ENCODE measurements at places on chromosomes 2 and 18.

DNA sequence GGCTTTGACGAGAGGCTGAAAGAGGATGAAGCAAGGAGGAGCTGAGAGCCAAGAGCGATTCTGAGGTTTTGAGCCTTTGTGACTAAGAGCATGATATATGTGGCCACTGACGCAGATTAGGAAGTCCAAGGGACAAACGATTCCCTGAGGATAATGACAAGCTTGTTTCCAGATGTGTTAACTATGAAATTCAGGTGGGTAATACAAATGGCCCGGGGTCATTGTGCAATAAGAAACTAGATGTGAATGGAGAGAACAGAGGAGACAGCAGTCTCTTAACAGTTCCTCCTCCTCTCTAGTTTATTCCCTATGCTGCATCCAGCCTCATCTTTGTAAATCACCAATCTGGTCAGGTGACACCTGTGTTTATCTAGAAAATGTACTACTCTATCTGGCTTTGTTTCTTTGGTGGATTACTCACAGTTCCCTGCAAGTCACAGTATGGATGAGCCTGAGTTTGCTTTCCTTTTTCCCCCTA, 84.2 kb downstream of the SOCS6 start:
- H3K36me3 ChIP-seq, result no peaks in the 10 kb centered on the region
- H3K4me1 ChIP-seq, result peaks cover 12% of the 10 kb centered on the region
- no peak overlapping the region for H3K27ac ChIP-seq
- no peaks in the 10 kb centered on the region for H3K27me3 ChIP-seq
- no peak for DNase-seq

GRCh38 chr2:159976527-159977160, 85.8 kb downstream of the PLA2R1 start:
- no peak overlapping the region for H3K4me3 ChIP-seq
- no peaks in the 10 kb centered on the region for H3K4me1 ChIP-seq
- no peak overlapping the region for H3K27ac ChIP-seq
- no peaks in the 10 kb centered on the region for H3K27me3 ChIP-seq
- no peak for DNase-seq
- peaks cover 7% of the 10 kb centered on the region for H3K36me3 ChIP-seq

DNA sequence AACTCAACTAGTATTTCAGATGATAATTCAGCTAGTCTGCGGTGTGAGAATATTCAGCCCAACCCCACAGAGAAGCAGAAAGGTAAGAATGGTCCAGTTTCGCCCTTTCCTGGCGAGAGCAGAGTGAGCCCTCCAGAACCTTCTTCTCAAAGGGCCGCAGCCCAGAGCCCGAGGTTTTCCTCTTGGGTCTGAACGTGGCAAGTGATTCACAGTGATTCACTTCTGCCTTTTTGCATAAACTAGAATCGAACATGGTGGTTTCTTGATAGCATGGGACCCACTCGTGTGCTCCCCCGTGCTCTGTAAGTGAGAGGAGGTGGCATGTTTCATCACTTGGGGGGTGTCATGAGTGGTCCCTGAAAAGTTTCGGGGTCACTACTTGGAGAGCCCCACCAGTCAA, 24.2 kb downstream of the TRAF3IP1 start:
- no peak for DNase-seq
- no peaks in the 10 kb centered on the region for H3K27me3 ChIP-seq
- H3K27ac ChIP-seq, result peak overlapping the region; percentile 92
- H3K36me3 ChIP-seq, result peaks cover 9% of the 10 kb centered on the region
- no peak overlapping the region for H3K4me3 ChIP-seq

GRCh38 chr2:135473567-135473966, 57.5 kb downstream of the ZRANB3 start:
- H3K4me3 ChIP-seq, result no peak overlapping the region
- no peaks in the 10 kb centered on the region for H3K27me3 ChIP-seq
- no peaks in the 10 kb centered on the region for H3K36me3 ChIP-seq
- H3K4me1 ChIP-seq, result no peaks in the 10 kb centered on the region
- no peak for DNase-seq
- H3K27ac ChIP-seq, result no peak overlapping the region

- no peak overlapping the region for H3K27ac ChIP-seq
- no peak for DNase-seq
- no peaks in the 10 kb centered on the region for H3K36me3 ChIP-seq
- no peak overlapping the region for H3K4me3 ChIP-seq
- H3K4me1 ChIP-seq, result peaks cover 14% of the 10 kb centered on the region
These were observed 80.5 kb downstream of the HAUS1 start for GRCh38 chr18:46184727-46185126.

DNA sequence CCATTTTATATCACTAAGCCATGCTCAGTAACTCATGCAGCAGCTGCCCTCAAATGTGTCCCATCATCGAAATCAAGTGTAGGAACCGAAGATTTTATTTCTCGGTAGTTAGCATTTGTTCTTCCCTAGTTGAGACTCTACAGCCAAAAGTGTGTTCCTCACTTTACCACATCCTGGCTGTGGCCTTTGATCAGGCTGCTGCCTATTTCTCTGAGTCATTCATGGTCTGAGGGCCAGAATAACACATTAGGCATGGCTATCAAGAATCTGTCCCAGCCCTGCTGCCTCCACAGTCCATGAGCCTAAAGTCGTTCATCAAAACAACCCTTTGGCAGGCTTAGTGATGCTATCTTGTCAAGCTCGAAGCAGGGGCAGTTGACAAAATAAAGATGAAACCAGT, 300.1 kb downstream of the TDRD15 start:
- H3K4me1 ChIP-seq, result no peaks in the 10 kb centered on the region
- DNase-seq, result no peak
- H3K27me3 ChIP-seq, result no peaks in the 10 kb centered on the region
- no peak overlapping the region for H3K27ac ChIP-seq
- H3K36me3 ChIP-seq, result no peaks in the 10 kb centered on the region
- H3K4me3 ChIP-seq, result no peak overlapping the region

- no peak for DNase-seq
- H3K36me3 ChIP-seq, result peaks cover 9% of the 10 kb centered on the region
- no peak overlapping the region for H3K27ac ChIP-seq
- no peak overlapping the region for H3K4me3 ChIP-seq
These were observed 19.9 kb upstream of the ELAC1 start for GRCh38 chr18:50947899-50948298.

DNA sequence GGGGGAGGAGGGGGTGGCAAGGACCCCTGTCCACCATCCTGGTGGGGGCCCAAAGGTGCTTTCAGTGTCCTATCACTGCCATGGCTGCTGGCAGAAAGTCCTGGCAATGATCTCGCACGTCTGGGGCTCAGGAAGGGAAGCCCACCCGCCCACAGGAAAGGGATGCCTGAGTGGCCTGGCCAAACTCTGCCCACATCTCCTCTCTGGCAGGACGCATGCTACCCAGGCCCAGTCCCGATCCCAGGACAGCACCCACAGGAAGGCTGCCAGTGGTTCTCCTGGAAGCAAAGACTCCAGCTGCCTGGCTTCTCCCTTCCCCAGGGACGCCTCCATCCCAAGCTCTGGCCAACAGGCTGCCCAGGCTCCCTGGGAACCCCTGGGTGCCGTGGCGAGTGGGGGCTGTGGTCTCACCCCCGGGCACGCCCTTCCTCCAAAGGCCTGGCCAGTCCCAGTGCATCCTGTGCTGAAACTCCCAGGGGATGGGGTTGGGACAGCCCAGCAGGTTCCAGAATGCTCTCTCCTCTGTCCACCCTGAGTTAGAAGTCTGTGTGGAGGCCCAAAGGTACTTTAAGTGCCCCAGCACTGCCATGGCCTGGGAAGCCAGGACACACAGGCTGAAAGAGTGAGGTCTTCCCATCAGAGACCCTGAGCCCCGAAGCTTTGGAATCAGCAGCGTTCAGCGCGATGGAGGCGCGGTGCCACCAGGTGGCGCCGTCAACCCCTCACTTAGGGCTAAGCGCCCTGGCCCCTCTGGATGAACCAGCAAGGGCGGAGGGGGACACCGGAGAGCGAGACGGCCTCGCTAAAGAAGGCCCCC, 29.8 kb upstream of the TAF1B start:
- H3K27ac ChIP-seq, result peak overlapping the region; percentile 59
- no peaks in the 10 kb centered on the region for H3K36me3 ChIP-seq
- H3K27me3 ChIP-seq, result no peaks in the 10 kb centered on the region
- peak; percentile 61 for DNase-seq
- H3K4me3 ChIP-seq, result peak overlapping the region; percentile 31

DNA sequence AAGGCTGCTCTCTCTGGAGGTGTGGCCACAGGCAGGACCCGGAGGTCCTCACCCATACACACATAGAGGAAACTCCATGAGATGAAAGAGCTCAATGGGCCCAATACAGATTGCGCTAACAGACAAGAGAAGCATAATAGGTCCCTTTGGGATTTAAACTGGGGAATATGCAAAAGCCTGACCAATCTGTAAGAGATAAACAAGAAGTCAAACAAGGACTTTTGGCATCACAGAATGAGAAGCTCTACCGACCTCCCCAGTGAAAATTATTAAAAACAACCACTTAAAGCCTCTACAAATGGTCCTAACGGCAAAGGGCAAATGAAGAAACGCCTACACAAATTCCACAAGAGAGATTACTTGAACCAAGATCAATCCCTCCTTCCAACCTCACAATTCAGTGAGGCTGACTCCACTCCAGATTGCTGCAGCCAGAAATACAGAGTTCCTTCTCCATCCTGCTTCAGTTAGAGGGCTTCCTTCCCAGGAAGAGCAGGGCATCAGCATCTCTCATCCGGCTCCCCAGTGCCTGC, 10.8 kb downstream of the IWS1 start:
- H3K4me3 ChIP-seq, result no peak overlapping the region
- H3K4me1 ChIP-seq, result peaks cover 2% of the 10 kb centered on the region
- H3K27ac ChIP-seq, result no peak overlapping the region
- DNase-seq, result no peak
- H3K36me3 ChIP-seq, result peaks cover 18% of the 10 kb centered on the region

DNA sequence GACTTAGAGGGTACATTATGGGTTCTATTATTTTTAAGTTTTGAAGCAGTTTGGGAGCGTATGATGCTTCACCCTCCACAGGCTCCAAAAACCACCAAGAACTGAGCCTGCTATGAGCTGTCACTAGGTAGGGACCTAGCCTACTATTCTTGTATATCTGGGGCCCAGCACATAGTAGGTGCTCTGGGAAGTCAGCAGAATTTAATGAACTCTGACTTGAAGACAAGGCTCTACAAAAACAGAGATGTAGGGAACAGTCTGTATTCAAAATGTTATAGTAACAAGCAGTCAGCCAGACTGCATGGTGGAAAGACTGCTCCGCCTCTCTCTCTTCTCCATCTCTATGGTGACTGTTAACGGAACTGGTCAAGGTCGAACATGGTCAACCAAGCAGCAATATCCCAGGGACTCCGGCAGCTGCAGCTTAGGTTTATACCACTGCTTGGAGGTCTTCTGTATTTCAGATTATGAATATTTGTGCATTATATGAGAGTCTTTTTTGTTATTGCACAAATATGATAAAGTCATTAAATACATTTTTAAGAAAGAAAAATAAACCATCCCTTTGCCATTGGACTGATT, 22.2 kb upstream of the YWHAQ start:
- no peak overlapping the region for H3K4me3 ChIP-seq
- H3K4me1 ChIP-seq, result peaks cover 8% of the 10 kb centered on the region
- no peak for DNase-seq
- H3K36me3 ChIP-seq, result no peaks in the 10 kb centered on the region
- H3K27me3 ChIP-seq, result peaks cover 3% of the 10 kb centered on the region

DNA sequence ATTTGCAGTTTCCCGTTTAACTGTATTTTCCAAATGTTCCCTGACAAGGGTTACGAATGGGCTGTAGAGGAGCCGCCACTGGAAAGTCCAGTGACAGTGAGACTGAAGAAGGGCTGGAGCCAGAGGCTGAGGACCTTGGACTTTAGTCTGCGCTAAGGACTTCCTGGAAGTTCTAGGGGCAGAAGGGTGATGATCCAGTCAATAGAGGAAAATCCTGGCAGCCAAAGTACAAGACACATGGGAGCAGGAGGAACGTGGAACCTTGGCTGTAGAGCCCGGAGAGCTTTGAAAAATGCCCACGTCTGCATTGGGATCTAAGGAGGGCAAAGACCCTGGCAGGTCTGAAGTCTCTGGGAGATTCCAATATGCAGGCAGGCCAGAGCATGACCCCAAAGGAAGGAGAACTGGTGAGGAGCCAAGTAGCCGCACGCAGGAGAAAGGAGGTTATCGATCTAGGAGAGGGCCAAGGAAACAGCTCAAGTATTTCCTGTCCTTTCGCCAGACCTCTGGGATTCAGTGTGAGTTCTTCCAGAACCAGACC, 28.5 kb downstream of the MBP start:
- H3K27me3 ChIP-seq, result no peaks in the 10 kb centered on the region
- H3K27ac ChIP-seq, result peak overlapping the region; percentile 97
- no peak overlapping the region for H3K4me3 ChIP-seq
- peaks cover 3% of the 10 kb centered on the region for H3K36me3 ChIP-seq
- H3K4me1 ChIP-seq, result peaks cover 73% of the 10 kb centered on the region
- DNase-seq, result no peak

DNA sequence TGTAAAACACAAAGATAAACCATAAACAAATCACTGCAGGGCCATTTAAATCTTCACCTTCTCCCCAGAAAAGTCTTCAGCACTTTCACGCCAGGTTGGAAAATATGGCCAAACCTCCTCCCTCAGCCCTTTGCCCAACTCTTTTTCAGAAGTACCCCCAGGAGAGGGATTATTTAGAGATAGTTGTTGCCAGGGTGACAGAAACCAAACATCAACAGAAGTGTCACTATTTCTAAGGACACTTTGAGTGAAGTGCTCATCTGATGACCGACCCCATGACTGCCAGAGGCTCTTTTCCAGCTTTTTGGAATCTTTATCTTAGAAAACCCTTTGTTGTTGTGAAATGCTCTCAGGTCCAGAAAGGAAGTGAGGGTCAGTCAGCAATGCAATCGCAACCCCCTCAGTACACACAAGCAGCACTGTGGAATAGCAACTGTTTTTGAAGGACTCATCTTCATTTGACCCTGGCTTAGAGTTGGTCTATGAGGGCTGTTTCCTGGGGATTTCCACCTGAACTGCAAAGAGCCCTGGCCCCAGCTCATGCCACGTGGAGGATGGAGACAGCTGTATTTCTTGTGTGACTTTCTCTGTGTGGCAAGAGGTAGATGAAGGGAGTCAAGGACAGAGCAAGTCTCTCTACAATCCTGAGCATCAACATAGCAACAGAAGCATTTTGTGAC, 114.0 kb upstream of the STON1 start:
- no peak overlapping the region for H3K4me3 ChIP-seq
- no peaks in the 10 kb centered on the region for H3K36me3 ChIP-seq
- no peaks in the 10 kb centered on the region for H3K27me3 ChIP-seq

DNA sequence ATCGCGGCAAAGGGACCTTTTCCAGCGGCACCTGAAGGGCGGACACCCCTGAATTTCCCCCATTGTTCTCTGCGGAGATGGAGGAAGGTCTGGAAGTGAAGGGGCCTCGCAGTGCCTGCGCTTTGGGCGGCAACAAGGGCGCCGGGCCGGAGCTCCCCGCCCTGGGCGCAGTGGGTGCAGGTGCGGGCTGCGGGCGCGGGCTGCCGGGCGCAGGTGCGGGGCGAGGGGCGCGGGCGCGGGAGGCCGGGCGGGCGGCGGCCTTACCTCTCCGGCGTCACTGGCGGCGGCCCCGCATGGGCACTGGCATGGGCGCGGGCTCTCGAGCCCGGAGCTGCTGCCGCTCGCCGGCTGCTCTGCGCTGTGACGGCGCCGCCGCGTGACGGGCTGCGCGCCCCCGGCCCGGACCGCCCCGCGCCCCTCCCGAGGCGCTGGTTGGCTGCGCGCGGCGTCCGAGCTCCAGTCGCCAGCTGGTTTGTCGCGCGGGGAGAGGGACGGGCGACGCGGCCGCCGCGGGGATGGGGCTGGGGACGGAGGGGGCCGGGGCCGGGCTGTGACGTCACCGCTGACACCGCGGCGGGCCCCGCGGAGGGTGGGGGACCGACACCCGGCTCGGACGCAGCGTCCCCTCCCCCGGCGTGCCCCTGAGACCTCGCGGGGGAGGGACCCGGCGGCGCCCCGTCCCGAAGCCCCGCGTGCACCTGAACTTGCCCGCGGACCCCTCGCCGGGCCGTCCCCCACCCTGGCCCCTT, at the start of gene KIF1A:
Gene KIF1A (minus strand): TSS at position 362 of the 749 bp plus-strand sequence. CDS start 22,467 bp downstream, outside the sequence.
- H3K4me1 ChIP-seq, result peaks cover 11% of the 10 kb centered on the region
- peak; percentile 57 for DNase-seq
- H3K27ac ChIP-seq, result no peak within 1 kb of the TSS
